ENCODE measurements at places on chromosomes 5 and 9.
A peak's percentile ranks its signal among the peaks of the same experiment; 100 is the strongest.

DNA sequence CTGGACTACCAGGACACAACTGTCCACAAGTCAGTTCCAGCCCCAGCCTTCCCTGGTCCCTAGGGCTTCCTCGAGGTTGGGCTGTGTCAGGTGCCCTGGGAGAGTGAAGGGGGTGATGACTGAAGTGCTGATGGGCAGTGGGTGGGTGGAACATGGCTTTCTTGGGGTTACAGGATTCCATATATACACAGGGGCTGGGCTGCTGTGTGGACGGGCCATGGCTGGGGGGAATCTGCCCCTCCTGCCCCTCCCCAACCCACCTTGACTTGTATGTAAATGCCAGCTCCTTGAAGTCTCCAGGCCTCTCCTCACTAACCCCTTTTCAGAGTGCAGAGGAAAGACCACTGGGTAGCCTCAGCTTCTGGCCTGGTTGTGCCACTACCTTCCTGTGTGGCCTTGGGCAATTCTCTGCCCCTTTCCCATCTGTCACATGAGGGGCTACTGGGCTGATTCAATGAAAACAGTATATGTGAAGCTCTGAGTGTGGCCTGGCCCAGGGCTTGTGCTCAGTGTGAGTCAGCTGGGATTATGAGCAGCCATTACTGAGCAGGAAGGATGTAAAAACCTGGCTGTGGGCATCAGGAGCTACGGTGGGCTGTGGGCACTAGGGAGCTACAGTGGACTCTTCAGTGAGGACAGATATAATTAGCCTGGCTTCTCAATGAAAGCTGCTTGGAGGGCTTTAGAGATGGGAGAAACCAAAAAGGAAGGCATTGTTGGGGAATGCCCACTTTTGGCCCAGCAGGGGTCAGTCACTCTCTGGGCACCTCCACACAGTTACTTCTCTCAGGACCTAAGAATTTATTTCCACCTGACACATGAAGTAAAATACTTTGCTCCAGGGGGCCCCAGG is 23.3 kb downstream of the PITX1 start:
- DNase-seq = no peak

GRCh38 chr5:117318528-117318927 is 743.9 kb upstream of the SEMA6A start:
- no peak for DNase-seq

- no peak for DNase-seq
Observed at GRCh38 chr5:157956271-157956885, 97.4 kb upstream of the CLINT1 start.

DNA sequence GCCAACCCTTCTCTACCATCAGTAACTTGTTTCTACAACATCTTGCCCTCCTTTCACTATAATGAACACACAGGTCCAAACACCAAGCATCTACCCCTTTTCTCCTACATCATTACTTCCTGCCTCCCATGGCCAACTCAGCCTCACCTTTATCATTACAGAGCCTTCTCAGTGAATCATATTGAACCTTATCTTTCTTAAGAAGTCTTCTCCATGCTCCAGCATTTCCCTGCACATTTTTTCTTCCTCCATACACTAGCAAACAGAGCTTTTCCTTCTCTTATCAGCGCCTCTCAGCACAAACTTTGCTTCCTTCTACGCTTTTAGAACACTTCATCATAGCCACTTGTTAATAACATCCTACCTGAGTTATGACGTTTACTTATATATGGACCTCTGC is 148.2 kb downstream of the ARL15 start:
- no peak for DNase-seq

- DNase-seq = no peak
Observed at GRCh38 chr9:109253637-109254284, 67.1 kb downstream of the EPB41L4B start.

GRCh38 chr5:113344973-113345940 is 89.5 kb downstream of the TSSK1B start:
- peak; percentile 4 for DNase-seq

DNA sequence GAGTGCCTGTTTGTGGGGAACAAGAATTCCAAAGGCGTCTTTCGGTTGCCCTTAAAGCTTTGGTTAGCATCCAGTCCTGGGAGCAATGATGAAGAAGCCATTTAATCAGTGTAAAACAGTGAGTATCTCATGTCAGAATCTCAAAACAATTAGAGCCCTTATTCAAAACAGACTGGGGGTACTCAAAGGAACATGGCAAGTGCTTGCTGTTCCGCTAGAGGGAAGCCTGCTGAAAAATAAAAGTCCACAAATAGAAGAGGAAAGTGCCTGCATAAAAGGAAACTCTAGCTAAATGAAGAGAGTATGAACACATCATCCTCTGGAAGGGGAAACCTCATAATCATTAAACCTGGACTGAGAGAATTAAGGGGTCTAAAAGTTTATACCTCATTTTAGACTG is 26.4 kb downstream of the FBXL7 start:
- no peak for DNase-seq

DNA sequence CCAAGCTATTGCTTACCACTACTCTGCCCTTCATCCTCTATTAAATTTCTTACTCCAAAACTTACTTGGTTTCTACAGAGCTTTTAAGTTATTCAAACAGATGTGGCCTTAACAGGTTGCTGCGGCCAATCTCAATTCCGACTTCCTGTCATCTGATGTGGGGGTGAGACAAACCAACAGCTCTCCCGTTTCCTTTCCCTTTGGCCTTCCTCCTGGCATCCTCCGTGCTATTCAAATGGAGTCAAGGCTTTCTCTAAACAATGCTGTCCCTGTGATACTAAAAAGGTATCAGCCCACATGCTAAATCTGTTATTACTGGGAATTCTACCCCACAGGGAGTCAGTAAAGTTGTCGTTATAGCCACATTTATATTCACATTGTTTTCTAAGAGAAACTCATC is 11.8 kb downstream of the RBM18 start:
- DNase-seq = no peak

- no peak for DNase-seq
Observed at GRCh38 chr9:129567842-129568559, 52.9 kb downstream of the C9orf50 start.

DNA sequence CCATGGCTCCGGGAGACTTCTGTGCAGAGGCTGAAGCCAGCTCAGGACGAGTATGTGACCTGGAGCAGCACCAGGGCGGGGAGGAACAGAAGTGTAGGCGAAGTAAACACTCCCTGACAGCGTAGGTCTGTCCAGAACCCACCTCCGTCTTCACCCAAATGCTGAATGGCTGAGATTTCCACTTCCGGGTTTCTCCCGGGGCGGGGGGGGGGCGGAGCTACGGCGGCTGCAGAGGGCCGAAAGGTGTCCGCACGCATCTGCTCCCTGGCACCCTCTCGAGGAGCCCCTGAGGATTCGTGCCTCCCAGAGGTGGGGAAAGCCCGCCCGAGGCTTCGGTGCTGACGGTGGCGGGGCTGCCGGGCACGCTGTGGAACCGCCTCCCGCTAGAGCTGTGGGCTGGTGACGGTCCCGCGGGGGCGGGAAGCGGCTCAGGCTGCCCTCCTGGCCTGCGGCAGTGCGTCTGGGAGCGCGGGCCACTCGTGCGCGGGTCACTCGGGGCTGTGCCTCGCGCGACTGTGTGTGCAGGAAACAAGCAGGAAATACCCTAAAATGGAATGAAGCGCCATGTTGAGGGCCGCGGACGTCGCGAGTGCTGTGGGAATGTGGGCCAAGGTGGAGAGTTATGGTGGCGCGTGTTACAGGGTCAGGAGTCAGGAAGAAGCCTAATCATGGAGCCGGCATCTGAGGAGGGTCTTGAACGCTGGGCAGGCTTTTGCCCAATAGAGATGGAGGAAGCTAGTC is 1425.4 kb downstream of the FOXD4L5 start:
- DNase-seq = no peak

- DNase-seq = no peak
Observed at GRCh38 chr9:123321616-123322272, 34.3 kb upstream of the CRB2 start.

DNA sequence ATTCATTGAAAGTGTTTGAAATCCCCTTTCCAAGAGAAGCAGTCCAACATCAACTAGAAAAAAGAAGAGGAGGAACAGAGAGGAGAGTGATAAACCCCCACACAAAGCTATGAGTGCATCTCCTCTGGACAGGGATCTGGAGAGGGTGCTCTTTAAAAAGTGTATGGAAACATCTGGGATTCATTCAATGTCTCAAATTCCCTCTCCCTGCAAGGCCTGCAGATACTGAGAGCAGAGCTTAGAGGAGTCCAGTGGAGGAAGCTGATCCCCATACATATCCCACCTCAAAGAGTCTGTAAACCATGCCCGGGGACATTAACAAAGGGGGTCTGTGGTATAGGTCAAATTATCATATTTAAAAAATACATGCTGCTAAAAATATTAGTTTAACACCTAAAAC is 2.2 kb downstream of the SPOCK1 start:
- DNase-seq = no peak

- no peak for DNase-seq
Observed at GRCh38 chr9:78543353-78543752, 246.4 kb downstream of the PSAT1 start.

- no peak for DNase-seq
Observed at GRCh38 chr5:100550531-100551051, 15.4 kb downstream of the FAM174A start.

- peak; percentile 53 for DNase-seq
Observed at GRCh38 chr5:136769900-136770684, 404.7 kb upstream of the TRPC7 start.

- no peak for DNase-seq
Observed at GRCh38 chr5:51860532-51861018, 477.3 kb downstream of the ISL1 start.

DNA sequence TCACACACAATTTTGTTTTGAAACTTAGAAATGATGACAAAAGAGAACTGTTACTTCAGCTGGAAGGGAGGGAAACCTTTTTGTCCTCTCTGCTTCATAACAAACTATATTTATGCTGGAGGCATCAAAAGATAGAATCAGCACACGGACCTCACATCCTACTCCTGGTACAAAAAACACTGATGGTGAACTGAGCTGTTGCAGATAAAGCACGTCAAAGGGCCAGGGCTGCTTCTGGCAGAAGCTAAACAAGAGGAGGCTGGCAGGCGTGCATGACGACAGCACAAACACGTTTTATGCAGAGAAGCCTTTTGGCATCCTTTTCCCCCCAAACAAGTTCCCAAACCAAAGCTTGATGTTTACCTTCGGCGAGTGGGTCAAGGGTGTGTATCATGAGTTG is 169.6 kb downstream of the SLC24A2 start:
- DNase-seq = no peak

- no peak for DNase-seq
Observed at GRCh38 chr5:122788996-122789395, 14.1 kb downstream of the SNX2 start.

GRCh38 chr5:139760066-139761056 is 35.2 kb upstream of the PSD2 start:
- DNase-seq = no peak

DNA sequence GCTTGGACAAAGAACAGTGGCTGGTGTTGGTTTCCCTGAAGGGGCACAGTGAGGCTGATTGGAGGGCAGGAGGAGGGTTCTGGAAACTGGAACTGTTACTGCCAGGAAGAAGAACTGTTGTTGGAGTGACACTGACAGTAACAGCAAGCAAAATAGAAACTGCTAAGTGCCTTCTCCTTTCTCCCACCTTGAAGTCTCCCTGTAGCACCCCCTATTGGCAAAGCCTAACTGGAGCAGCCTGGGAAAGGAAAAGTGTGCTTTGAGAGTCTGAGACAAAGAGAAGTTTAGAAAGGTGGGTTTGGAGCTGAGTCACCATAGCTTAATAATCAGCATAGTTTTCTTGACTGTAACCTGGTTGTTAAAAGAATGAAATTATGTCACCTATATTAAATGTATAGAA is 2.5 kb upstream of the TMEM174 start:
- no peak for DNase-seq

GRCh38 chr5:149740866-149741459 is 10.9 kb downstream of the PPARGC1B start:
- no peak for DNase-seq

DNA sequence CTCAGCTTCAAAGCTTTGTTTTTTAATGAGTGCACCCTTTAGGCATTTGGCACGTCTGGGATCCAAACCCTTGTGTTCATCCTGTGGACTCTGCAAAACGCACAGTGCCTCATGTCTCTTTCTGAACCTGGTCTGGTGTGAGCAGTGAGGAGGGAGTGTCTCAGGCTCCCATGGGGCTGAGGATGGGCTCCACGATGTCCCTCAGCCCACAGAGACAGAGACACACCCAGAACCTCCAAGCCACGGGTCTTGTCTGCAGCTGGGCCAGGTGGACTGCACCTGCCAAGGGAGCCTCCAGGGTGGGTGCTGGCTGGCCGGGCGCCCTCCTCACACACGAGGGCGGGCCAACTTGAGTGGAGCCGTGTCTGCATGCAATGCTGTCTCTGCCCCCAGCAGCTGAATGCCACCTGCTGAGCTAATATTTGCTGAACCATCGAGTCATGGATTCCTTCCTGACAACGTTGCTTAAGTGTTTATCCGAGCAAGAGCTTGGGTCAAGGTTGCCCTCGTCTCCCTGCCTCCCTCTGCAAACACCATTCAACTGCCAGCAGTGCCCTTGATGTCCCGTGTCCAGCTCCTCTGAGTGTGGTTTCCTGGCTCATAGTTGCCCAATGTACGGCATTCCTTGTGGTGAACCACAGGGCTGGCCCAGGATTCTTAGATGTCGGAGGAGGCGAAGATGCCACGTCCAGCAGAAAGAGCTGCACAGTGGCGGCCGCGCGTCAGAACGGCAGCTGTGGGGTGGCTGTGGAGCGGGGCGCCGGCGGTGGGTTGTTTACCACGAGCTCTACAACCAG is 31.4 kb upstream of the LPCAT1 start:
- DNase-seq = peak; percentile 72

DNA sequence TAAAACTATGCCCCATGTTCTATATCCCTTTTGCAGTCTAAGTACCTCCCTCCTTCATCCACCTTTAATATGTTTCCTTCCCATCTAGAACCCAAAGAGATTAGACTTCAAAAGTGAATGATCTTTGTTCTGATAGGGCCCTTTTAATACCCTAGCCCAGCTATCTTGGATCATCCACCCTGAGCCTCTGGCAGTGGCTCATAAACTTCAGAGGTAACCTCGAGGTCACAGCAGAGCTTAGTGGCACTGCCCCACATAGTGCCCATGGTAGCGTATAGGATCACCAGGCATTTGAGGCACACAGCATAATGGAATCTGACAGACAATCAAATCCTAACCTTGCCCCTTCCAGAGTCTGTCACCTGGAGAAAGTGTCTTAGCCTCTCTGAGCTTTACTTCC is 15.8 kb downstream of the ADRB2 start:
- DNase-seq = no peak

DNA sequence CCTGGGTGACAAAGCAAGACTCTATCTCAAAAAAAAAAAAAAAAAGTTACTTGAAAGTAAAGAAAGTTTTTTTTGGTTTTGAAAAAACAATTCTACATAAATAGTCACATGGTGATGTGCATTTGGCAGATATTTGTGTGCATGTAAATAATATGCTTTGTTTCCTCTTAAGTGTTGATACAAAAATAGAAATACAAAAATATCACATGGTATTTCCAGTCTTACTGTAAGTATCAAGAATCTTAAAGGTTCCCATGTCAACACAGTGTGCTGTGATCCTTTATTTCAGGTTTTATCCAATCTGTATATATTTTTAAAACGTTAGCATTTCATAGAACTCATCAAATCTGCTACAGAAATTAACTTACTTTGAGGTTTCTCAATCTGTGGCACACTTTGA is 521.9 kb downstream of the TLE4 start:
- no peak for DNase-seq

- no peak for DNase-seq
Observed at GRCh38 chr9:94839398-94839797, 112.9 kb downstream of the AOPEP start.

GRCh38 chr9:94948567-94949235 is 222.2 kb downstream of the AOPEP start:
- DNase-seq = no peak

GRCh38 chr5:33361781-33362180 is 79.0 kb upstream of the TARS1 start:
- DNase-seq = no peak

- no peak for DNase-seq
Observed at GRCh38 chr5:111238431-111239225, 14.4 kb downstream of the CAMK4 start.
